ENCODE measurements at places on chromosomes 2 and 18. TPM values are rescaled to one million over a fixed set of nuclear protein-coding genes. Genes with fewer than 3 reads are reported as not detected.

The TUBA4A gene
- total RNA-seq, result 36.2 TPM

The CMPK2 gene
- total RNA-seq, result 3.2 TPM

The PLB1 gene
- 1.6 TPM for total RNA-seq

The GREB1 gene
- 7.2 TPM for total RNA-seq

The FAM237A gene
- not detected for total RNA-seq

Measured in muscle of leg (tissue), 16 donors.